ENCODE measurements at places on chromosomes 4 and X.

DNA sequence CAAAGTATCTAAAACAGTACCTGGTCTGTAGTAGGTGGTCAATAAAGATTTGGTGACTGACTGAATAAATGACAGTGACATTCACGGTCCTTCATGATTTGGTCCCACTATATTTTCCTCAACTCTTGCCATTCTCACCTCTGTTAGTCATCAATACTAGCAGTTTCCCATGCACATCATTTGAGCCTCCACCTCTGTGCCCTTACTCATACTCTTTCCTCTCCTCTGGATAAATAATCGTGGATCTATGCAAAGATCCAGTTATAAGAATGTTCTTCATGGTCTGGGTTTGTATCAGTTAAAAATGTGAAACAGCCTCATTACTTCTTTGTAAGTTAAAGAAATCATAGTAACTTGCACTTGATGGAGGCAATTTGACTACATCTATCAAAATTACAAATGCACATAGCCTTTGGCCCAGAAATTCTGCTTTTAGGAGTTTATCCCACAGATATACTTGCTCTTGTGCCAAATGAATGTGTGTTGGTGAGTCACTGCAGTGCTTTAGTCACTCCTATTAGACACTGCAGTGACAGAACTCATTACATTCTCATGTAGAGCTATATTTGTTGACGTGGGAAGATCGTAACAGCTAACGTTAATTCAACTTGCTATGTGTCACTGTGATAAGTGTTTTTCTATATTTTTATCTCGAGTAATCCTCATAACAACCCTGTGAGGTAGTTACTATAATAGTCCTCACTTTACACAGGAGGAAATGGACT lies 121.9 kb upstream of the SMIM10 start:
- DNase-seq: no peak

GRCh38 chr4:110629780-110630687 lies 7.2 kb upstream of the PITX2 start:
- no peak for DNase-seq

DNA sequence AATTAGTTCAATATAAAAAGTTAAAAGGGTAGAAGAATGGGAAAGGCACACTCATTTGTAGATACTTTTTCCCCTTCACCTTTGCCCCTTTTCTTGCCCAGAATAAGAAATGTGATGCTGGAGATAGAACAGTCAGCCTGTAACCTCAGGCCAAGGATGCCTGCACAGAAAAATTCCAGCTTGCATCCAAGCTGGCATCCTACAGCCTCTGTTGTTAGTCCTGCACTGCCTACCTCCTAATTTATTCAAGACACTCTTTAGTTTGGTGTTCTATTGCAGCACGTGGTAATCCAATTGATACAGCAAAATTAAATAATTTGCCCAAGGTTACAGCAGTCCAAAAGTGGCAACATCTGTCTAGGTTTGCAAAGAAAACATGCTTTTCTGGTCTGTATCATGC lies 9.7 kb upstream of the USO1 start:
- DNase-seq: no peak

GRCh38 chr4:42078184-42078801 lies 74.2 kb downstream of the BEND4 start:
- no peak for DNase-seq

GRCh38 chr4:89136525-89136924 lies 25.2 kb downstream of the TIGD2 start:
- DNase-seq: no peak

Measured in stimulated activated CD8-positive, alpha-beta memory T cell treated with anti-CD3 and anti-CD28 coated beads, Interleukin-12 subunit alpha, Interleukin-12 subunit beta, amount 100 ng/mL, for 4 hours (primary cell).